Effector CD8-positive, alpha-beta T cell (primary cell): ENCODE measurements at places on chromosomes 1 and 21.

- no peak for DNase-seq
Measured at GRCh38 chr1:7403265-7404045, 367.6 kb upstream of the VAMP3 start.

DNA sequence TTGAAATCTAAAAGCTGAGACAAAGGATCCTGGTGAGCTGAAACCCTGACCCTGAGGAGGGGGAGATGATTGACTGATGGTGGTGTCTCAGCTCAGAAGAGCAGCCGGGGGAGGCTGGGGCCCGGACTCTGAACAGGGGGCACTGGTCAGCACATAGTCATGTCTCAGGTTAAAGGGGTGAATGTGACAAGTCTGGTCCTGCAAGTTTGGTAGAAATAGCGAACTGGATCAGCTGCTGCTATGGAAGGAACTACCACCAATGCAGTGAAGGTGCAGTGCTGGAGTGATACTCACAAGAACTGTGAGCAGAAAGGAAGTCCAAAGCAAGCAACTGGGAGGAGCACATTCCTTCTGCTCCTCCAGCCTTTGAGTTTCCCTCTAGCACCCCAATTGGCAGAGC, 98.8 kb upstream of the SSX2IP start:
- DNase-seq = no peak

- no peak for DNase-seq
Measured at GRCh38 chr1:117860896-117861610, 68.4 kb downstream of the GDAP2 start.

- no peak for DNase-seq
Measured at GRCh38 chr1:211616231-211616964, 37.4 kb upstream of the SLC30A1 start.
